OCI-M1 (cell line): ENCODE measurements at places on chromosomes 5 and 9.

DNA sequence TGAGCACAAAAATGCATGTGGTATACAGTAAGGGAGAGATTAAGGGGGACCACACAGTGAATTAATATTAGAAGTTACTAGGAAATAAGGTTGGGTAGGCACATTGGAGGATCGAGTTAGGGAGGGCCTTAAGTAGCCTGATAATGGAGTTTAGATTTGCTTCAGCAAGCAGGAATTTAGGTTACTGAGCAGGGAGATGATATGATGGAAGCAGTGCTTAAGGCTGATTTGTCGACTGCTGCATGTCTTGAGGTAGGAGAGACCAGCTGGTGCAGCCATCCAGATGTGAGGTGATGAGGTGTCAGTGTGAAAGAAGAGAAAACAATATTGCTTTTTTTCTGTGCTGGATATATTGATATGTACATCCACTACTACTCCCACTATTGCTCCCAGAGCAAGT is 55.2 kb upstream of the ACTBL2 start:
- DNase-seq = no peak

GRCh38 chr5:79962575-79963222 is 28.4 kb downstream of the MTX3 start:
- DNase-seq = no peak

GRCh38 chr9:15824310-15824709 is 271.5 kb downstream of the CCDC171 start:
- peak; percentile 22 for DNase-seq

- DNase-seq = no peak
Measured at GRCh38 chr9:35367451-35367850, 122.5 kb upstream of the RUSC2 start.

DNA sequence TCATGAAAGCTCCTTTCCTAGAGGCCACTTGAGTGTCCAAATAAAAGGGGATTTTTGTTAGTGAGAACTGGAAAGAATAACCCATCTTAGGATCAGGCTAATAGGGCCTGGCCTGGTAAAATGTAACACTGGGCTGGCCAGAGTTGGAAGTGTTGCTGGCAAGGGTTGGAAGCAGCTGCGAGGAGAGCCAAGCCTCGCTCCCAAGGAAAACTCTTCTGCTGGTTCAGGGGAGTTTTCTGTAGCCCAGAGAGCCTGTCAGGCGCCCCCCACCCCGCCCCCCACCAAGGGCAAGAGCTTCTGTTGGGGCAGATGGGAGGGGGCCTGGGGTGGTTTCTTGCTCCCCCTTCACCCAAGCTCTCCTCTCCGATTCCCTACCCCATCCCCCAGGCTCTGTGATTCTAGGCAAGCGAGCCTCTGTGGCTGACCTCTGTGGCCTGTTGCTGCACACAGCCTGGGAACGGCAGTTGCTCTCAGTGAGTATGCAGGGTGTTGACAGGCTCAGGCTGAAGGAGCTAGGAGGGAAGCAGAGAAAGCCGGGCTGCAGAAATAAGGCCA is 547.8 kb downstream of the CCDC171 start:
- no peak for DNase-seq

GRCh38 chr9:137034709-137035506 is 3.0 kb upstream of the FUT7 start:
- DNase-seq = peak; percentile 88

GRCh38 chr9:129988607-129989361 is 54.2 kb downstream of the FNBP1 start:
- no peak for DNase-seq

DNA sequence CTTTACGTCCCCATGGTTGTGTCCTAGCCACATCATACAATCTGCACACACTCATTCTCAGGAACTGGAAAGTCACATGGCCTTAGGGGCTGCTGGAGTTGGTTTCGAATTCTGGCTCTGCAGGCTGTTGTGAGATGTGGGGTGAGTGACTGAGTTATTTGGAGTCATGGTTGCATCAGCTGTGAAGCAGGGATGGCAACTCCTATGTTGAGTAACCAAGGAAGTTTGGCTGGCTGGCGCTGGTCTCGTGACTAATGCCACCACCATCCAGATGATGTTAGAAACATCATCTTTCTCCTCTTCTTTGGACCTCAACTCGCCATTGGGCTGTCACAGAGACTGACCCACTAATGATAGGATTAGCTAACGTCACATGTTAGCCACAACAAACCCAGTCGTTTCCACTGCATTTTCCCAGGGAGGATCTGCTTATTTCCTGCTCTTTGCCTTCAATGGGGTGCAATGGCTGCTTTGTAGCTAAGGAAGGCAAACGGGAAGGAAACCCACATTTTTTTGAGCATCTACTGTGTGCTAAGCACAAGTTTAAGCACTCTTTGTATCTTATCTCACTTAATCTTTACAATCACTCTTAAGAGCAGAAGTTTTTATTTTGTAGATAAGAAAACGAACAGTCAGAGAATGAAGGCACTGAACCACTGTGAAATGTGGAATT is 78.1 kb upstream of the UBTD2 start:
- peak; percentile 79 for DNase-seq

DNA sequence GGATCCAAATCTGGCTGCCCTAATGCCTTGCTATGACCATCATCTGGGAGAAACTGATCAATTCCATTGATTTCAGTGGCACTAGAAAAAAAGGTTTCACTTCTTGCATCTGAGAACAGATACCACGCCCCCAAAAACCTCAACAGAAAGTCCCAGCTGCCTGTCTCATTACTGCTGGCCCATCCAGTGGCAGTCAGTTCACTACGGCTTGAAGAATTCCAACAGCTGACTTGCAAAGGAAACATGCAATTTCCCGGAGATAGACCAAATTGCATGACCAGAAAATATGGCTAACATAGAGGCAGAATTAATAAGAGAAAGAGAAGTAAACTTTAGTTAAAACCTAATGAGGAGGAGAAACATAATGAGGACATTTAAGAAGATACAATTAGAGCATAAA is 48.6 kb downstream of the UGCG start:
- DNase-seq = no peak

- no peak for DNase-seq
Measured at GRCh38 chr9:77729177-77729576, 81.1 kb upstream of the GNA14 start.

DNA sequence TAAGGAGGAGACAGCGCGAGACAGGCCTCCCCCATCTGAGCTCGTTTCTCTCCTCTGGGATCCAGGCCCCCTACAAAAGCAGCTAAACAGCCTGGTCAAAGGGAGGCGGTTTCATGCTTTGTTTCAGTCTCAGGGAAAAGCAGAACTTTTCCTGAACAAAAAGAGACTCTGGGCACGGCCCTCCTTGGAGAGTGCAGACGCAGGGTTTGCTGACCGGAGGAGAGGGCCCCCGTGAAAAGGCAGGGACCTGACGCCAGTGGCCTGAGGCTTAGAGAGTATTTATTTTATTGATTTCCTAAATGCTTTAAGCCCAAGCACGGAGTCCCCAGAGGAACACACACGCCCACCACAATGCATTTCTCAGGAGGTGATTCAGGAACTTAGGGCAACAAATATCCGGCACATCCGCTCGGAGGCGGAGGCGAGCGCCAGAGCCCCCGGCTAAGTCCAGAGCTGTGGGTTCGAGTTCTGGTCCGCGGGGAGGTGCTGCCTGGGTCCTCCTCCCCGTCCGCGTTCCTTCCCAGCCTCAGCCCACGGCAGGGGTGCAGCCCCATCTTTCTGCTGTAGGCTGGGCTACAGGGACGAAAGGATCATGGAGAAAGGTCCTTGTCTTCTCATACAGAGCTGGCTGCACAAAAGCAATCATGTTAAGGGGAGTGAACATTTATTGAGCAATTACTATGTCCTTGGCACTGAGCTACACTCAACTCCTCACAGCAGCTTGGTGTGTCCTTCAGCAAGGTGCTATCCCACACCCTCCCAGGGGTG is 40.0 kb downstream of the PTGES start:
- DNase-seq = no peak

GRCh38 chr5:151258816-151259215 is 5.8 kb downstream of the GM2A start:
- no peak for DNase-seq

- peak; percentile 86 for DNase-seq
Measured at GRCh38 chr5:134004626-134005416, at the start of gene VDAC1. VDAC1 (minus strand) TSS chr5:134004975; CDS start chr5:133993012, 11,963 bp downstream.

DNA sequence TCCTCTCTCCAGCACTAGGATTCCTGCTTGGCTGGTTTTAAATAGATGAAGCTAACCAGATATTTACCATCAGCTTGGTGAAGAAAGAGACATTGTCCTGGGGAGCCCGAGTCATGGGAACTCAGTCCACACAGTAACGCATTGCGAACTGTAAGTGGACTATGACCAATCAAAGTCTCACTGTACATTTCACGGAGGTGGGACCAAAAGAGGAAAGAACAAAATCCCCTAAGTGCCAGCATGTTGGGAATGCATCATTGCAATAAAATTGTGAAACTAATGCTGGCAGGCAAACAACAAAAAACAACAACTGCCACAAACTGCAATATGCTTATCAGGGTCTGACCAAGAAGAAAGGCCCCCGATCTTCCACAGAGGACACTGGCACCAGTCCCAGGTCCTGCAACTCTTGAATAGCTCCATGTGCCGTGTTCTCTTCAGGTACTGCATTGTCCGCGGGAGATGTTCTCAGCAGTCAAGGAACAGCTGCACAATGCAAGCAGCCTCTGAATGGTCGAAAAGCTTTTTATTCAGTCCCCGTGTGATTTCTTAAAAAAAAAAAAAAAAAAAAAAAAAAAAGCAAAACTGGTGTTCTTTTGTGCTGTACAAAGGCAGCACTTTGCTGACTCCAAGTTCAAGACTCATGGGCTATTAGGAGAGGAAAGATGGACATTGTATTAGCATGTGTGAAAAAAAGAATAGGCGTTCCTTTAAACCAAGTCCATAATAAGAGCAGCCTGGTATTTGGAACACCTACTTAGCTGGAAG is 38.1 kb downstream of the SEMA6A start:
- no peak for DNase-seq

DNA sequence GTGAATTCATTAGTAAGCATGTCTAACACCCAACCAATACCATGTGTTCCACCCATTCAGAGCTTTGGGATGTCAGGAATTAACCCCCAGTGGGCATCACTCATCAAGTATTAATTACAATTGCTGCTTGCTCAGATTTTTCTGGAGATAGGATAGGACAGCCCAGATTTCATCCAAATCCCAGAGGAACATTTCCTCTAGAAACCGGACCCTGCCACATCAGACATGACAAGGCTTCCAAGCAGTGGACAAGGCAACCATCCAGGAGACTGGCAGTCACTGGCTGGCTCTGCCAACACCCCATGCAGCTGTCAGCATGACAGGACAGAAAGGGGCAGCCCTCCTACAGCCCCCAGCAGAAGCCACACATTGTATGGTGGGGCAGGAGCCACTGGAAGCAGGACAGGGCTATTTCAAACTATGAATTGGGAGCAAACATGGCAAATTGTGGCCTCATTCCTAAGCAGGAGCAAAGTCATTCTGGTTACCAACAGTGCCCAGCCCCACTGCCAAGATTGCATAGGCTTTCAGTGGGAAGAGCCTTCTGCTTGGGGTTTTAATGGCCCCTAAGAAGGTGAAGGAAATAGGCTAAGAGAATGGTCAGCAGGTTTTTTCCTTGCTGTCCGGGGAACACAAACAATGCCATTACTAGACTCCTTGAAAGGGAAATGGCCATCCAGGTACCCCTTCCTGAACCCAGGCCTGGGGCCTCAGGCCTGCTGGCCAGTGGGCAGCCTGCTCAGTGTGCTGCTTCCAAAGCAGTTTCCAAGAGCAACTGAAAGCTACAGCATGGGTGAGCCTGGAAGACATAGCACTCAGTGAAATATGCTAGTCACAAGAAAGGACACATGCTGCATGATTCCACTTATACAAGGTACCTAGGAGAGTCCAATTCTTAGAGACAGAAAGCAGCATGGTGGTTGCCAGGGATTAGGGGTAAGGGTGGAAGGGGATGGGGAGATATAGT is 294.7 kb upstream of the SLC30A5 start:
- no peak for DNase-seq

DNA sequence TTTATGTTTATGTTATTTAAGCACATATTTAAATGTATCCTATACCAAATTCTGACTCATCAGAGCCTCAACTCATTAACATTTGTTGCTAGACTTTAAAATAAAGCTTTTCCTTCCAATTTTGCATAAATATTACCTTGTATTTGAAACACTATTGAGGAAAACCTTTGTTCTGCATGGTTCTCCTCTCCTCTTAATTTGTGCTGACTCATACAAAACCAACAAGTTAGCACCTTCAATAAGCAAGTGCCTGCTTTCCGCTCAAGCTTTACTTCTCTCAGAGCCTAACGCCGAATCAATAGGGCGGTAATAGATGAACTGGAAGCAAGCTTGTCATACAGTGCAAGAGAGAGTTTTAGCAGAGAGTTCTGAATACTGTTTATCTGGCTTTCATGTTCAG is 7.9 kb downstream of the AMACR start:
- DNase-seq = no peak

- DNase-seq = peak; percentile 12
Measured at GRCh38 chr5:39249069-39249468, 29.7 kb upstream of the FYB1 start.

DNA sequence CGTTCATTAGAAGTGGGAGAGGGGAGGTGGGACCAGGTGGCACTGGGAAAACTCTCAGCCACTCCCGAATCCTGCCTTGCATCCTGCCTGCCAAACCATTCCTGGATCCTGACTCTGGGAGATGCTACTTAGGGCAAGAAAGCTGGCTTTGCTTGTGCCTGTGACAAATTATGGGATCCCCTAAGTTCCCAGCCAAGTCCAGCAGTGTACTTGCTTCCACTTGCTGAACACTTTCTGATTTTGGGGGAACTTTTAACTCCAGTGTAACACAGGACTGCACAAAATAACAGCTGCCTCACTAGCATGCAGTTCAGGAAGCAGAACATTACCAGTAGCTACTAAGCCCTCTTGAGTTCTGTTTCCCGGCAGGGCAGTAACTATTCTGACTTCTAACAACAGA is 12.5 kb upstream of the NKX2-5 start:
- no peak for DNase-seq

- no peak for DNase-seq
Measured at GRCh38 chr9:114503009-114503408, 2.3 kb downstream of the WHRN start.

GRCh38 chr5:152097128-152097527 is 172.5 kb upstream of the GLRA1 start:
- DNase-seq = peak; percentile 12

DNA sequence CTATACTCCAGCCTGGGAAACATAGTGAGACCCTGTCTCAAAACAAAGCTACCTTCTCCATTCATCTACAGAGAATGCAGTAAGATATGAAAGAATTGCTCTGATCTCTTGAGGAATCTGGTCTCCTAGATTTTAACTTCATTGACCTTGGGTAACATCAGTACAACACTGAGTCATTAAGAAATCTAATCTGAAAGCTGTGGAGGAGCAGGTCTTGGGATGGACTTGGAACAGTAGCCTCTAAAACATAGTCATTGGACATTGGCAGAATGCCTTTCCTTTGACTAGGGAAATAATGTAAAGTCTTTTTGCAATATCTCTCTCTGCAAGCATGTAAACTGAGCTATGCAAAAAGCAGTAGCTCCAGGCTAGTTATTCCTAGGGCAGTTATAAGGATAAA is 58.1 kb downstream of the KCNN2 start:
- no peak for DNase-seq
